ENCODE measurements at places on chromosomes 5 and 9. TPM values are rescaled to one million over a fixed set of nuclear protein-coding genes. Genes with fewer than 3 reads are reported as not detected.

Gene LHX6
- total RNA-seq: 8.1 TPM

DNA sequence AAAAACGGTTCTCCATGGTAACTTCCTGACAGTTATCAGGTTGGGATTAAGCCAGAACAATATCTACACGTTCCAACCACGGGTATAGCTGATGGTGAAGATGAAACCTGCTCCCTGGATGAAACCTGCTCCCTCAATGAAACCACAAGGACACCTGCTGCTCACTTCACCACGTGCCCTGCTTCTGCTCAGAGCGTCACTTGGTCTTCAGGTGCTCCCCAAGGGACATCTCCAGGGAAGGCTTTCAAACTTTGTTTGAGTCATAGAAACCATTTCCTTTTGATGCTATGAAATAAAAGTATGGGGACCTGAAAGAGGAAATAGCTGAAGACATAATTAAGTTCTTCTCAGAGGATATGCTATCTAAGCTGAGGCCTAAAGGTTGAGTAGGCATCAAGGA lies 242.4 kb downstream of the MED10 start:
- H3K4me3 ChIP-seq: no peak overlapping the region
- DNase-seq: no peak

- H3K4me1 ChIP-seq: no peaks in the 10 kb centered on the region
- no peak overlapping the region for H3K27ac ChIP-seq
- peaks cover 23% of the 10 kb centered on the region for H3K27me3 ChIP-seq
- H3K36me3 ChIP-seq: no peaks in the 10 kb centered on the region
- no peak for DNase-seq
These were observed 31.2 kb downstream of the BTNL9 start for GRCh38 chr5:181071257-181071656.

Gene SHOC1
- 0.15 TPM for total RNA-seq

- no peaks in the 10 kb centered on the region for H3K4me1 ChIP-seq
- no peak overlapping the region for H3K27ac ChIP-seq
- H3K36me3 ChIP-seq: no peaks in the 10 kb centered on the region
- no peaks in the 10 kb centered on the region for H3K27me3 ChIP-seq
These were observed 164.2 kb downstream of the ACTL7B start for GRCh38 chr9:108691614-108692013.

Gene SLC46A2
- total RNA-seq: 13.7 TPM

Gene SYK
- total RNA-seq: 88.9 TPM

Gene PDE8B
- 5.3 TPM for total RNA-seq

Gene PPP3R2
- not detected for total RNA-seq

Gene SPIN1
- total RNA-seq: 59.5 TPM

Gene SH3RF2
- total RNA-seq: 11.5 TPM

- H3K27me3 ChIP-seq: no peaks in the 10 kb centered on the region
- H3K36me3 ChIP-seq: peaks cover 12% of the 10 kb centered on the region
- no peak for DNase-seq
- no peak overlapping the region for H3K4me3 ChIP-seq
- H3K27ac ChIP-seq: peak overlapping the region; percentile 58
These were observed 60.3 kb downstream of the SNX30 start for GRCh38 chr9:112810696-112811490.

DNA sequence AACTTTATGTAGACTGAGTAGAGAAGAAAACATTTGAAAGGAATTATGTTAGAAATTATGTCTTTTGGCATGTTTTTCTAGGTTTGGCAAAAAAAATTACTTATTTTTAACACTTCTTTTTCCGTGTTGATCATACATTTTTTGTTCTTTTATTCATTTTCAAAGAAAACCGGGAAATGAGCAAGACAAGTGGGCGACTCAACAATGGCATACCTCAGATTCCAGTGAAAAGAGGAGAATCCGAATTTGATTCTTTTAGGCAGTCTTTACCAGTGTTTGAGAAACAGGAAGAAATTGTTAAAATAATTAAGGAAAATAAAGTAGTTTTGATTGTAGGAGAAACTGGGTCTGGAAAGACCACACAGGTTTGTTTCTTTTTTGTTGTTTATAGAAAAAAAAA lies 12.9 kb downstream of the YTHDC2 start:
- no peaks in the 10 kb centered on the region for H3K36me3 ChIP-seq
- DNase-seq: no peak
- H3K4me3 ChIP-seq: no peak overlapping the region
- H3K27me3 ChIP-seq: no peaks in the 10 kb centered on the region
- peaks cover 11% of the 10 kb centered on the region for H3K4me1 ChIP-seq

- no peak for DNase-seq
- peak overlapping the region; percentile 90 for H3K4me3 ChIP-seq
- H3K36me3 ChIP-seq: no peaks in the 10 kb centered on the region
- H3K4me1 ChIP-seq: peaks cover 41% of the 10 kb centered on the region
These were observed 1.3 kb upstream of the HSPA4 start for GRCh38 chr5:133050521-133050920.

DNA sequence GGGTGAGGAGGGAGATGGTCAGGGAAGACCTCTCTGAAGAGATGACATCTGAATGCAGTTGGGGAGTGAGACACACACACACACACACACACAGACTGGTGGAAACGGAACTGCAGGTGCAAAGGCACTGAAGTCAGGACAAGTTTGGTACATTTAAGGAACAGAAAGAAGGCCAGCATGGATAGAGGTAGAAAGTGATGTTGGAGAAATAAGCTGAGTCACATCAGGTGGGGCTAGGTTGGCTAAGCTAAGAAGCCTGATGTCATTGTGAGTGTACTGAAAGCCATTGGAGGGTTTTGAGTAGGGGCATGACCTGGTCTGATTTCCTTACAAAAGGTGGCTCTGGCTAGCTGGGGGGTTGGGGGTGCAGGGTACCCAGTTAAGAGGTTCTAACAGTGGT lies 3.1 kb downstream of the BSPRY start:
- H3K4me3 ChIP-seq: no peak overlapping the region
- DNase-seq: no peak
- no peaks in the 10 kb centered on the region for H3K36me3 ChIP-seq
- peaks cover 19% of the 10 kb centered on the region for H3K27me3 ChIP-seq
- no peak overlapping the region for H3K27ac ChIP-seq

DNA sequence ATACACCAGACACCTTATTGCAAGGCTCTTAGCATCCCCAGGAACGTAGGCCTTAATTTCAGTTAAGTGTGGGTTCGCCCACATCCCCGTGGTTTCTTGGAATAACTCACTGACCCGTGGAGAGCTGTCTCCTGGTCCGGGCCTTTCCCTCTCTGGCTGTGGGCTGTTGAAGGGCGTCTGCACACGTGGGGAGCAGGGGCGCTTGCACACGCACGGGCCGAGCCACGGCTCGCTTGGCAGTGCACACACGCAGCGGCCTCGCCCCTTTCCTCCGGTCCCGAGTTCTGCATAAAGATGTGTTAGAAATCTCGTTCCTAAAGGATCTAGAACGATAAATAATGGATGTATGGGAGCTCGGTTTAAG lies 141.9 kb downstream of the PBX3 start:
- H3K4me3 ChIP-seq: peak overlapping the region; percentile 57
- DNase-seq: peak; percentile 51
- peaks cover 20% of the 10 kb centered on the region for H3K4me1 ChIP-seq
- H3K27me3 ChIP-seq: no peaks in the 10 kb centered on the region

DNA sequence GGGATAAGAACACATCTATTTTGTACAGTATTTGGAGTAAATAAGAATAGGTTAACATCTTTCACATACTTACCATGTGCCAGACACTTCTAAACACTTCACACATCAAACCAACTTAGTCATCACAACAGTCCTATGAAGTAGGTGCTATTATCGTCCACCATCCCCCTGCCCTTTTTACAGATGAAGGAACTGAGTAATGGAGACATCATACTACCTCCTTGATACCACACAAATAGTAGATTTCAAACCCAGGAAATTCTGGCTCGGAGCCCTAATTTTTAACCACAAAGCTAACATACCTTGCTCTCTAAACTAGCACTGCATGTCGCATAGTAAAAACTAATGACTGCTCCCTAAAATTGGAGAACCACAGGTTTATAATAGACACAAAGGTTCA lies 4.2 kb upstream of the ZNF366 start:
- H3K36me3 ChIP-seq: no peaks in the 10 kb centered on the region
- H3K27me3 ChIP-seq: no peaks in the 10 kb centered on the region
- no peak for DNase-seq
- H3K27ac ChIP-seq: no peak overlapping the region
- H3K4me3 ChIP-seq: no peak overlapping the region

- no peak for DNase-seq
- H3K4me1 ChIP-seq: no peaks in the 10 kb centered on the region
- H3K27ac ChIP-seq: no peak overlapping the region
These were observed 155.7 kb upstream of the EFNA5 start for GRCh38 chr5:107826311-107827000.

DNA sequence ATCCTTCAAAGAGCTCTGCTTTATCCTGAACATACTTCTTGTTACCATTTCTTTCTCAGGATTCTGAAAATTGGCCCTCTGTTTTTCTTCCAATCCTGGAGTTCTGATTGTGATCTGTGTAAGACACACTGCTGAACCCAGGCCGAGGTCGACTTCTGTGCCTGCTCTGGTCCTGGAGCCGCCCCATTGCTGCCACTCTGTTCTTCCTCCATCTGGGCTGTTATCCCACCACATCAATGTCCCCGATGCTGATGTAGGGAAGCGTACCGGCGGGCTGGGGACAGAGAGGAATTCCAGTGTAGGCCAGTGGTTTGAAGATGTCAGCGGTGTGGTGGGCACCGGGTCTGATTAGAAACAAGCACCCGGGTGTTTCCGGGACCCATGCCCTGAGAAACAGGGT lies 102.5 kb downstream of the LIFR start:
- no peak for DNase-seq
- peaks cover 23% of the 10 kb centered on the region for H3K27me3 ChIP-seq
- no peaks in the 10 kb centered on the region for H3K36me3 ChIP-seq
- no peak overlapping the region for H3K4me3 ChIP-seq
- H3K4me1 ChIP-seq: peaks cover under 1% of the 10 kb centered on the region
- no peak overlapping the region for H3K27ac ChIP-seq

Gene CDKN2B
- total RNA-seq: 17.9 TPM

Gene MCCC2
- 31.4 TPM for total RNA-seq

DNA sequence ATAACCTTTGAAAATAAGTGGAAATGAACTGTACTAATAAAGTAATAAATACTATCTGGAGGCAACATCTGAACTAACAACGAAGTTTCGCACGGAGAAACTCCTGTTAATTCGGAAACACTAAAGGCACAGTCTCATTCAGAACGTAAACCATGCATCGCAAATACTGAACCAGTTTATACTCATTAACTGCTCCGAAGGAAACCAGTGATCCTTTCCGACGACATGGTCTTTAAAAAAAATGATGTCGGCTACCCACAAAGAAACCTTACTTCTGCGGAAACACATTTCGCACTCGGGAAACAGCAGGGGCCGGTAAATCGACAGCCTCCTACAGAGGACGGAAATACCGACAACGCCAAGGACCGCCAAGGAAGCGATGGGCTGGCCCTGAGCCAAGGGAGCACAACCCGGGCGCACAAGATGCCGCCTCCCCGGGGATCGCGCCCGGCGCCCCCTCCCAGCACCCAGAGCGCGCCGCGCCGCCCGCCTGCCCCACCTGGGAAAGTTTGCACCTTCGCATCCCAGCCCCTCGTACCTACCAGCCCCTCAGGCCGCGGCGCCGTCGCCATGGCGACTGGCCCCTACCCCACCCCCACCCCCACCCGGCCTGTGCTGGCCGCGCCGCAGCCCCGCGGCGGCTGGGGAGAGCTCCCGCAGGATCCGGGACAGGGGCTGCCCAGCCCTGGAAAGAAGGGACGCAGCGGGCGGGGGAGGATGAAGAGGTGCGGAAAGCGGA lies 732 bp downstream of the PRKAA1 start:
- H3K27me3 ChIP-seq: no peaks in the 10 kb centered on the region
- H3K27ac ChIP-seq: peak overlapping the region; percentile 90
- peak; percentile 85 for DNase-seq
- peaks cover 33% of the 10 kb centered on the region for H3K4me1 ChIP-seq
- peak overlapping the region; percentile 96 for H3K4me3 ChIP-seq
- H3K36me3 ChIP-seq: no peaks in the 10 kb centered on the region

Measured in lower lobe of right lung (tissue), 2 donors.